ENCODE measurements at places on chromosomes 16 and 17.

DNA sequence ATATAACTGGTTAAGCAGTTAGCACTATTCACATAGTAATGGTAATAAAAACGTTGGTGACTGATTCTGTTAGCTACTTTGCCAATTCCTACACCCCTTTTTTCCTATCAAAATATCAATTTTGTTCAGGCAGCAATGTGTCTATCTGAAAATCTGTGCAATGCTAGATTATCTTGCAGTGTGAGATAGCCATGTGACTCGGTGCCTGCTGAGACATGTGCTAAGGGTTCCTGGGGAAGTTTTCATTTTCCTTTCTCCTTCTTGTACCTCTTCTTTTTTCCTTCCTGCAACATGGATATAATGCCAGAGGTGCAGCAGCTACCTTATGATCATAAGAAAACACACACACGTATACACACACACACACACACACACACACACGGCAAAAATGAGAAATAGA, 100.5 kb upstream of the SHISA6 start:
- no peak for DNase-seq

- DNase-seq, result no peak
Measured at GRCh38 chr16:47493381-47494337, 32.5 kb downstream of the PHKB start.

DNA sequence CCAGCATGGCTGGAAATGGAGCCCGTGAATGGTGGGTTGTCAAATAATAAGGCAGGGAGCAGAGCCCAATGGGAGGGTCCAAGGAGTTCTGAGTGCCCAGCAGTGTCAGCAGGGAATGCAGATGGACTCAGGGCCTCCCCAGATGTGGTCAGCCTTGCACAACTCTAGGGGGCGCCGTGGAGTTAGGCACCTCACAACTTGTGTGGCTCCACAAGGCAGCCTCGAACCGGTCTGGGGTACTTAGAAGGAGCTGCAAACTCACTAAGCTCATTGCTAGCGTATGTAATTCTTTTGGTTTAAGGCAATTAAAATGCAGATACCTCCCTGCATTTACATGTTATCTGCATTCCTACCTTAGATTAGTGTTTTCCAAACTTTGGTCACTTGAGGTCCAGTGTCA, 18.1 kb downstream of the IRF8 start:
- DNase-seq, result no peak

DNA sequence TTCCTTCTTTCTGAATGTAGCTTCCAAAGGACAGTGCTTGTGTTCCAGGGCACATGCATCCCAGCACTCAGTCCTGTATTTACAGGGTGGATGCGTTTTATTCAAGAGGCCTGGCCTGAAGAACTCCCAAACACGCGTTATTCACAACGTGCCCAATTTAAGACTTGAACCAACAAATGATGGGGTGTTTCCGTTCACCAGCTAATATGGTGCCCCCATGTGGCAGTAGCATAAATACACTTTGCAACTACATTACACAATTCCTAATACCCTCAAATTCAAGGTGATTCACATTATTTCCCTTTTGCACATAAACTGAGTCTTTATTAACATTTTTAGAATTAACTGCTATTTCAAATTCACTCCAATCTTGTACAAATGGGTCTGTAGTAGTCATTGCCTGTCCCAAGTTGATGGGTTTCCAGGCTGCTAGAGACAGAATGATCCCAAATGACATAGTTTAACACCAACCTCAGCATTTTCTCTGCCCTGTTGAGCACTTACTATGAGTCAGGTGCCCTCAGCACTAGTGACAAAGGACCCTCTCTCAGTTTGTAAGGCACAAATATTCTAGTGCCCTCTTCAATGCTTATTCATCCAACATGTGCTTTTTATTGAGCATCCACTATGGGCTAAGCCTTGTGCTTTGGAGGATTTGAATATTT, 26.9 kb downstream of the HSD17B2 start:
- no peak for DNase-seq

- DNase-seq, result peak; percentile 78
Measured at GRCh38 chr17:80892019-80892855, 99.4 kb upstream of the CHMP6 start.

- DNase-seq, result no peak
Measured at GRCh38 chr17:76179496-76180467, 38.7 kb upstream of the FOXJ1 start.
